ENCODE measurements at places on chromosomes 4 and X.

DNA sequence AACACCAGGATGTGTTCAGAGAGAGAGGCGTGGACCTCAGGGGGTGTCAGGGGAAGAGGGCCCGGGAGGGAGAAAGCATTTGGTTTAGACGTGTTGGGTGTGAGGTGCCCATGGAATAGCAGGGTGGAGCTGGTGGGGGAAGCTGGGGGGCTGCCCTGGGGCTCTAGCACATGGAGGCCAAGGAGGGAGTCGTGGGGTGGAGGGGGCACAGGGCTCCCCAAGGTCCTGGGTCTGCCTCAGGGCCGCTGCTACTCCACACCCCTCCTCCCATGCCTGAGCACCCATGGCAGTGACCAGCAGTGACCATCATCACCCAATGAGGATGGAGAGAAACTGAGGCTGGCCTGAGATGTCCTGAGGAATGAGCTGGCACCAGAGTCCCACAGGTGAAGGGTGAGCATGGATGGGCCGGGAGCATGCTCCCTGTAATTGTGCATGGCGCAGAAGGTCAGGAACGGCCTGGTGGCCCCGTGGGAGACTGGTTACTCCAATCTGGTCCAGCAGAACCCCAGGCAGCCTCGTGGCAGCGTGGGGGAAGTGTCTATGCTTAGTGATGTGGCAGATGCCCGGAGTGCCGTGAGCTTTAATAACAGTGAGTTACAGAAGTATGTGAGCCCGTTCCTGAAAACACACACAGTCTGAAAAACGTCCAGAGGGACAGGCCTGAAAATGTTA, 69.4 kb upstream of the GPR78 start:
- no peak for DNase-seq

DNA sequence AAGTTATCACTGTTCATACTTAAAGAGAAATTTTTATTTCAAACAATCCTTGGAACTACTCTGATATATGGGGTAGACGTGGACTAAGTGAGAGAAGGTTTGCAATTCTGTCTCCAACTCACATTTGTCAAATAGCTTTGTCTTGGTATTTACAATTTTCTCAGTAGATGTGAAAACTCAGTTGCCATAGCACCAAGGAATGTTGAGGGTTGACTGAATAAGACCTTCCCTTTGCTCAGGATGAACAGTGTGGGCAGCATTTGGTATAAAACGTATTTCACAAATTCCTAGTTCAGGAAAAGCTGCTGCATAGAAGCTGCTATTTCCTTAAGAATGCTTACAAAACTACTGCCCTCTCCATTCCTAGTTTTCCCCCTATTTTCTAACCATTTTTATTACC, 399.5 kb downstream of the NKX6-1 start:
- DNase-seq = no peak

GRCh38 chr4:183038436-183038835, 60.6 kb upstream of the WWC2 start:
- DNase-seq = no peak

DNA sequence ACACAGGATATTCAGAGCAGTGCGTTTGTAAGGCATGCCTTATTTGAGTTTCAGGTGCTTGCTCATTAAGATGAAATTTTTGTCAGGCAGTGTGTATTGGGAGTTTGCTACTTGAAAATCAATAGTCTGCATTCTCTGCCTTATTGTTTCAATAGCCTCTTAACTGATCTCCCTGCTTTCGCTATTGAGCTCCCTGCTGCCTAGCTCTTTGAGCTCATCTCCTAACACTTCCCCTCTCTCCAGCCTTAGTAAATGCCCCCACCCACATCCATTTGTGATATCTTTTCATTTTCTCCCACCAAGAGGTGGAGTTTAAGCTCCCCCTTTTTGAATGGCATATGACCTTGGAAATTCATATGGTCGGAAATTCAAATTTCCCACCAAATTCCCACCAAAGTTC, 256.6 kb downstream of the IL1RAPL1 start:
- no peak for DNase-seq

GRCh38 chr4:61243962-61244361, 43.8 kb downstream of the ADGRL3 start:
- DNase-seq = no peak

DNA sequence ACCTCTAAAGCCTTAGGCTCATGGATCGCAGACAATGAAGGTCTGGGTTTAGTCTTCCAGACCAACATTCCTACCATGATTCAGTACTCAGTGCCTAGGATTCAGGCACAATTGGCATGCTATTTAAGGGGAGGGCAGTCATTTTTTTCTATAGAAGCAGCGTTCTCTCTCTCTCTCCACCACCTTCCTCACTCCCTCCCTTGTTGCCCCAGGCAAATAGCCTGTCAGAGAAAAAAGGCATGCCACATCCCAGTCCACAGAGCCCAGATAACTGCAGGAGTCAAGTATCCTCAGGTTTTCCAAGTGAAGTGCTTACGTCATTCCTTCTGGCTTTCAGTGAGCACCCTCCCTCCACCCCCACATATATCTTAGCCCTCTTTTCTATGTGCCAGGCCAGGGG, 533.0 kb downstream of the BCOR start:
- no peak for DNase-seq

GRCh38 chrX:12955882-12956703, 18.8 kb upstream of the TMSB4X start:
- peak; percentile 65 for DNase-seq

DNA sequence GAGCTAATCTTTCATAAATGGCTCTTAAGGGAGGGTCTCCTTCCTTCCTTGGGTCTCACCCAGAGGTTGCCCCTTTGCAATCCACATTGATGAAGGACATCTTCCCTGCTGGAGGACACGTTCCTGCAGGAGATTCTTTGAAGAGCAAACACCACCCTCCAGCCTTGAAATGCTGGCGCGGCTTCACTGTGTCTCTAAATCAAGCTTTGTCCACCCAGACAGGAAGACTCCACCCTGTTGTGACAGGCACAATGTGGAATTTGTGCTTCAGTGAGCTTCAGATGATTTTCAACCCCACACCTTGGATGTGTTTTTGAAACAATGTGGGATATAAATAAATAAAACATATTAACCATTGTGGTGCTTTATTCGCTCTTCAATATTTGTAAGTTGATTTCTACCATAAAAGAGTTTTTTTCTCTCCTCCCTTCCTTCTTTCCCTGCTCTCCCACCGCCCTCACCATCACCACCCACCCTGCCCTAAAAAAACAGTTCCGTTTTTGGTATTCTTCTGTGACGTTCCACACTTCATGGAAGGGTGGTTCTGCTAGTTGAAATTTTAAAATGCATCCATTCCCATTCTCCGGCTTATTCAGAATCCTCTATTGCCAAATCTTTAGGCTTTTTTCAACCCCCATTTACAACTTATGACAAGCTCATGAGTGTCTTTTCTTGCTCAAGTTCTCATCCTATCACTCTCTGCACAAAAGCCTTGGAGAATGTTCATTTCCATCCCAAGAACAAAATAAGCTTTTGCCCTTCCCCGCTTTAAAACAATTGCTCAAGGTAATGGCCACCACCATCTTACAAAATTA, 264.3 kb downstream of the RAPGEF2 start:
- DNase-seq = no peak

DNA sequence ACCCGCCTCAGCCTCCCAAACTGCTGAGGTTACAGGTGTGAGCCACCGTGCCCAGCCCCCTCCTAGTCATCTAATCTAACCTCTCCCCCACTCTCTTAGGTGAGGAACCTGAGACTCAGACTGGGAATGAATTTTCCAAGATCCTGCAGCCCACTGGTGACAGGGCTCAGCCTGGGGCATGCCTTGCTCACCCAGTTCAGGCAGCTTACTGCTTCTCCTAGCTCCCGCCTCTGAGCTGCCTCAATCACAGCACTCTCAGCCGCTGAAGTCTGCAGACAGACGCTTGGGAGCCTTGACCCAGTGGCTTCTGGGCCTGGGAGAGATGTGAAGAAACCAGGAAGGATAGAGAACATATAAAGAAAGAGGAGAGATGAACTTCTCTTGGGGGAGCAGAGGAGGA, 24.4 kb downstream of the PJA1 start:
- no peak for DNase-seq

DNA sequence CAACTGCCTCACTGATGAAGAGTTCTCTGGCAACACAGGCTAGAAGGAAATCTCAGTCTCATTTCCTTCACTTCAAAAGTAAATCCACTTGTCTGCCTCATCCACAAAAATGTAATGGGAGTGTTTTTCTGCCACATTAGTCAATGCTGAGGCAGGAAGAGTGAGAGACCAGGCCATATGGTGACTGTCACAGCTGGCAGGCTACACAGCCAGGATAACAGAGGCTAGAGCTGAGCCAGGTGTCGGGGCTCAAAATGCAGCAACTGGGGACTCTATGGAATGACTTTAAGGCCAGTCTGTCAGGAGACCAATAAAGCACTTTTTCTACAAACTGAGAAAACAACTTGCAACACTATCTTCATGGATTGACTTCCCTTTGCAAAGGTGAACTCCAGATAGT, 204.2 kb downstream of the GPC3 start:
- DNase-seq = no peak

DNA sequence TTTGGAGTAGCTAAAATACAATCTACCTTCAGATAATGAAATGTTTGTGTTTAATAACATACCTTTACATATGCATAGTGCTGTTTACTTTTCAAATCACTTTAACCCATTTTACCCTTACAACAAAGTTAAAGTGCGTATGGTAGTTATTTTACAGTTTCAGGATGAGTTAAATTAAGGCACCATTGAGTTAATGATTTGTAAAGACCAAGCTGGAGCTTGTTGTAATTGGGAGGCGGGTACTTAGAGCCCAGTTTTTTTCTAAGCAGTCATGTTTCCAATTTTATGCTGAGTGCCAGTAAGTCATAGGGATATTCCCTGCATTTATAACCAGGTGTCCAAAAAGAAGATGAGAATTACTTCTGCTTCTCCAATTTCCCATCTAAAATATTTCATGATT, 84.2 kb upstream of the NRK start:
- DNase-seq = no peak
